ENCODE measurements at places on chromosomes 2 and 18.

DNA sequence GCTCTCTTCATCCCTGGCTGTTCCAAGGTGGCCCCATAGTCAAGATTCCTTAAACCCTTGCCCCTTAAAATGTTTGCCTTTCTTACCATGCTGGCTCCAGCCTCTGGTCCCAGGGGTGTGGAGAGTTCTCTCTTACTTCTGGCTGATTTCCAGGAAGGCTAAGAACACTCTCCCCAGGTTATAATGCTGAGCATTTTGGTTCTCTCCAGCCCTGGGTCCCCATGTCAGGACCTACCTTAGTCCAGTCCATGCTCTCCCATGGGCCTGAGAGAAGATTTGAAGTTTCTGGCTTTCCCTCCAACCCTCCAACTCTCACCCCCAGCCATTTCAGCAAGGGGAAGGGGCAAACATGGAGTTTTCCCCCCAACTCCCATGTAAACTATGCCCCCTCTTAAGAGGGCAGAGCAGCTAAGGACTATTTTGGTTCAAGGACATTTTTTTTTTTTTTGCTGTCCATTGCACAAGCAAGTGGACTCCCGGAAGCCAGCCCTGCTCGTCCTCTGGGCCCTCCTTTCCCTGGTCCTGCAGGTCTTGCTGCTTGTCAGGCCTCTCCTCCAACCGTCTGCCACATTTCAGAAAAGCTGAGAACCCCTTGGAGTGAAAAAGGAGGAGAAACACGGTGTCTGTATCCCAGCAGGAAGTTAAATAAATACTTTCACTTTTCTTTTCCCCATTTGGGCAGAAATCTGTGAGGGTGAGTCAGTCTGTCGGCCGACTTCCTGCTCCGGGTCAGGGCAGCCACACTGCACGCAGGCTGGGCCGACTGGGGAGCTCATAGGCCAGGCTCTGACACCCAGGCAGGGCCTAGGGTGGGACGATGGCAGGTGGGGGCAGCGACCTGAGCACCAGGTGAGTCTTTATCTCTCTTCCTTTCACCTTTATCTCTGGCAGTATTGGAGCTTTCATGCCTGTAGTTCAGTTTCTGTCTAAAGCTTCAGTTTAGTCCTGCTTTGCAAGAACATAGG, at the start of gene SP140L:
TSS of gene SP140L (plus strand) at position 741 of the 965 bp plus-strand sequence. CDS start at position 818, 77 bp downstream.
- peak; percentile 88 for DNase-seq
- H3K27ac ChIP-seq = peak within 1 kb of the TSS; percentile 88
- no peaks in the 10 kb centered on the region for H3K36me3 ChIP-seq
- H3K4me1 ChIP-seq = peaks cover 21% of the 10 kb centered on the region
- no peaks in the 10 kb centered on the region for H3K27me3 ChIP-seq

GRCh38 chr18:45012286-45012685, 331.6 kb downstream of the SETBP1 start:
- no peaks in the 10 kb centered on the region for H3K27me3 ChIP-seq
- peaks cover 21% of the 10 kb centered on the region for H3K4me1 ChIP-seq
- H3K36me3 ChIP-seq = no peaks in the 10 kb centered on the region
- no peak overlapping the region for H3K4me3 ChIP-seq

DNA sequence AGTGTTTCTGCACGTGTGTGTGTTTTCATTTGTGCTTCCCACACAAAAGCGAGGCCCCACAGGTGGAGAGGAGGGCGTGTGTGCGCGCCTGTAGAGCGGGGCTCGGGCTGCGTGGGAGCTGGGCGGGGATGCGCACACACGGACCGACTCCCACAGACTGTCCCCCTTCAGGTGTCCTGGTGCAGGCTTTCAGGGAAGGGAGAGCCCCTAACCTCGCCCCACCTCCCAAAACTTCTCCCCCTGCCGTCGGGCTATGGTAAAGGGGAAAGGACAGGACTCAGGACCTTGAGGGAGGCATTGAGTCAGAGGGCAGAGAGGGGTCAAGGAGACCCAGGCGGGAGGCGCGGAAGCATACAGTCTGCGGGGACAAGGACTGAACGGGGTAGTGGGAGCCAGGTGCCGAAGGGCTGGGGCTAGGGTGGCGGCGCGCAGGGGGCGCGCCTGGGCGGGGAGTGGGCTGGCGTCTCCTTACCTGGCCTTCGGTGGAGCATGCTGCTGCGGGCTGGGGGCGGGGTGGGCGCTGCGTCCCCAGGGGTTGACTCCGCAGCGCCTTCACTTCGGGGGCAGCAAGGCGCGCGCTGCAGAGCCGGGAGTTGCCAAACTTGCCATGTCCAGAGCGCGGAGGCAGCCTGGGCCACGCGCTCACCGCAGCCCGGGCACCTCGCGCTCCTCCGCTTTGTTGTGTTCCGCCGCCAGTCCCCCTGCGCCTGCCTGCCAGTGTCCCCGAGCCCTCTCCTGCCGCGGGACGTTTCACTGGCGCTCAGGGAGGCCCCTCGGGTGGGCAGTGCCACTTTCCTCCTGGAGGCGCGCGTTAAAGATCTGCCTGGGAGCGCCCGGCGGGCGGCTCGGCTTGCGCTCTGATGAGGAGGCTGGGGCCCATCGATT, 302.0 kb downstream of the NCKAP5 start:
- H3K36me3 ChIP-seq = no peaks in the 10 kb centered on the region
- no peaks in the 10 kb centered on the region for H3K4me1 ChIP-seq
- DNase-seq = no peak
- peaks cover 7% of the 10 kb centered on the region for H3K27me3 ChIP-seq
- H3K27ac ChIP-seq = peak overlapping the region; percentile 56

DNA sequence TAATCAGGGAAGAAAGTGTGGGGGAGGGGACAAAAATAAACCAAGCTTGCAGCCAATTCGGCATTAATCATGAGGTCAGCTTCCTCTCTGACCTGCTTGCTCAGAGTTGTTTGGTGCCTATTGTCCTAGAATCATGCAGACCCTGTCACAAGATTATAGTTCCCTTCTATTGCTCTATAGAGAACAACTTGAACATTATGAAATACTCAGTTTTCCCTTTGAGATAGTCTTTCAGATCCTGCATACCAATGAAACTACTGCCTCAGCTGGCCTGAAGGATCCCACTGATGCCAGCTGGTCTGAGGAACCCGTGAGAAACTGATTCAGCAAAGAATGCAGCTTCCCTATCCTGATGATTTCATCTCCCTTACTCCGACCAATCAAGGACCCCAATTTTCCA, 955 bp upstream of the BBS5 start:
- no peaks in the 10 kb centered on the region for H3K27me3 ChIP-seq
- H3K4me1 ChIP-seq = peaks cover 7% of the 10 kb centered on the region
- peak overlapping the region; percentile 60 for H3K27ac ChIP-seq
- H3K36me3 ChIP-seq = peaks cover 5% of the 10 kb centered on the region
- DNase-seq = no peak

DNA sequence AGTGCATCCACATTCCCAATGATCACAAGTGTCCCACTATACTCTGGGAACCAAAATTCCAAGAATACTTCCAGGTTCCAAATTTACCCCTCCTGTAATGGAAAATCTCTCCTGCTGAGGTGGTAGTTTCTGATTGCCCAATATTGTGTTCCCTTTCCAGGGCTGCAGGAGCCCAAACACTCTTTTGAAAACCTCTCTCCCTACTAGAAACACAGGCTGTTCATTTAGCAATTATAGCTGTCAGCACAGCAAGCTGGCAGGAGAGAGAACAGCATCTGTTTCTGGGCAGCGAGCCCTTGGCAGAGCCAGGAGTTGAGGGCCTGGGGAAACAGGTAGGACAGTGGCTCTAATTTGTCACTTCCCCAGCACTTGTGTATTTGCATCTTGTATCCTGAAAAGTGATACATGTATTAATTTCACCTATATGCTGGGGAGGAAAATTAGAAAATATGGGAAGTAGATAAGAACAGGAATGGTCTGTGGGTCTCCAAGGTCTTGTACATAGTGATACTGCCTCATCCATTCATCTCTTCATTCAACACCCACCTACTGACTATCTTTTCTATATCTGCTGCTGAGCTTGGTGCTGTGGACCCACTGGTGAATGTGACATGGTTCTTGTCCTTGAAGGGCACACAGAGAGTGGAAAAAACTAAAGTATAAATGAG, 16.9 kb upstream of the PAIP2B start:
- H3K27ac ChIP-seq = no peak overlapping the region
- DNase-seq = no peak
- no peak overlapping the region for H3K4me3 ChIP-seq
- no peaks in the 10 kb centered on the region for H3K27me3 ChIP-seq
- H3K4me1 ChIP-seq = no peaks in the 10 kb centered on the region
- no peaks in the 10 kb centered on the region for H3K36me3 ChIP-seq
